ENCODE measurements at places on chromosomes 2 and 18.

- no peak for DNase-seq
Measured at GRCh38 chr2:44459739-44460138, 98.0 kb downstream of the CAMKMT start.

DNA sequence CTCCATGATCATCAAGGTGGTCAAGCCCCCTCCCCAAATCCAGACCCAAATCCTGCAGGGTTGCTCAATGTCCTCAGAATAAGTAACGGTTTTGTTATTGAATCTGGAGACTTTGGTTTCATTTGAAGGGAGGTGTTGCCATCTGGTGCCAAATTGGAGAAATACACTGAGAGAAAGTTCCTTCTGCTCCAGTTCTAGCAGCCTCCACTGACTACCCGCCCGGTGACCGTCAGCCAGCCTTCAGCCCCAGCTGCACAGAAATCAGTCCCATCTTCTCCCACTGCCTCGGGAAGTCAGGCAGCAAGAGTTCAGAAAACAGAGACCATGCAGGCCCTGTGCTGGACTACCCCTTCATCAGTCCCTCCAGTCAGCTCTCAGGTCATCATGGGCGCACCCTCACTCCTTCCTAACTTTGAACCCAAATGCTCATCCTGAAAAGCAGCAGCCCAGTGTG lies 38.7 kb downstream of the PKDCC start:
- peak; percentile 56 for DNase-seq

- no peak for DNase-seq
Measured at GRCh38 chr2:193469251-193469650, 1274.5 kb upstream of the TMEFF2 start.

DNA sequence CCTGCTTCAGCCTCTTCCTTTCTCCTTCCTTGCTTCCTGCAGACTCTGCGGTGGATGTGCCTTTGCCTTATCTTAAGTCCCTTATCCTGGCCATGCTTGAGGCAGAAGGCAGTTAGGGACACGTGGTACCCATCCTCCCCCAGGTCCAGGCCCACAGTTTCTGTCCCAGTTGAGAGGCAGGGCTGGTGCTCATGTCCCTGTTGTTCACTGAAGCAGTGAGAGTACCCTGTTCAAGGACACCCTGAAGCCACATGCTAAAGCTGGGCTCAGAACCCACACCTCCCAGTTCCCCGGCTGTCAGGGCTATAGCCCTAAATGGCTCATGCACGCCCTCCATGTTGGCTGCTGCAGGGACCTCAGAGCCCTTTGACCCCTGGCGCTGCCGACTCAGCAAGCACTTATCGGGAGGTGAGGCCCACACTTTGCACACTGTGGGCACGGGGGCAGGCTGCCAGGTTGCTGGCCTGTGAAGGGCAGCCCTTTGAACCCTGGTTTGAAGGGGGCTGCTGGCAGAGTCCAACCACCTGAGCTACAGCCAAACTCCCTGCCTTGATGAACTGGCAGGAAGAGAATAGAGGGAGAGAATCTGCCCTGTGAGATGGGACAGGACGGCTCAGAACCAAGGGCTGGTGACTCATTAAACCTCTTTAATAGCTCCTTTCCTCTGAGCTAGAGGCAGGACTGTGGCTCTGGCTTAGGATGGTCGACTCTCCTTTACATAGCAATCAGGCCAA lies 6.3 kb downstream of the KHK start:
- no peak for DNase-seq

- DNase-seq = no peak
Measured at GRCh38 chr2:19667536-19667949, 234.2 kb downstream of the TTC32 start.

- DNase-seq = no peak
Measured at GRCh38 chr2:146817613-146818012, 1027.2 kb upstream of the ACVR2A start.

- DNase-seq = no peak
Measured at GRCh38 chr2:85248773-85249509, 78.8 kb downstream of the TGOLN2 start.

Measured in H9 (cell line).